ENCODE measurements at places on chromosomes 16 and 17. TPM values are rescaled to one million over a fixed set of nuclear protein-coding genes. Genes with fewer than 3 reads are reported as not detected.

SCNN1G gene
- total RNA-seq: 0.15 TPM

CSH1 gene
- not detected for total RNA-seq

ANKS4B gene
- not detected for total RNA-seq

RNF112 gene
- total RNA-seq: 0.10 TPM

SPNS3 gene
- total RNA-seq: 0.93 TPM

All from mammary microvascular endothelial cell (primary cell).